Glutamatergic neuron (in vitro differentiated cells): ENCODE measurements at places on chromosomes 7 and 10.

DNA sequence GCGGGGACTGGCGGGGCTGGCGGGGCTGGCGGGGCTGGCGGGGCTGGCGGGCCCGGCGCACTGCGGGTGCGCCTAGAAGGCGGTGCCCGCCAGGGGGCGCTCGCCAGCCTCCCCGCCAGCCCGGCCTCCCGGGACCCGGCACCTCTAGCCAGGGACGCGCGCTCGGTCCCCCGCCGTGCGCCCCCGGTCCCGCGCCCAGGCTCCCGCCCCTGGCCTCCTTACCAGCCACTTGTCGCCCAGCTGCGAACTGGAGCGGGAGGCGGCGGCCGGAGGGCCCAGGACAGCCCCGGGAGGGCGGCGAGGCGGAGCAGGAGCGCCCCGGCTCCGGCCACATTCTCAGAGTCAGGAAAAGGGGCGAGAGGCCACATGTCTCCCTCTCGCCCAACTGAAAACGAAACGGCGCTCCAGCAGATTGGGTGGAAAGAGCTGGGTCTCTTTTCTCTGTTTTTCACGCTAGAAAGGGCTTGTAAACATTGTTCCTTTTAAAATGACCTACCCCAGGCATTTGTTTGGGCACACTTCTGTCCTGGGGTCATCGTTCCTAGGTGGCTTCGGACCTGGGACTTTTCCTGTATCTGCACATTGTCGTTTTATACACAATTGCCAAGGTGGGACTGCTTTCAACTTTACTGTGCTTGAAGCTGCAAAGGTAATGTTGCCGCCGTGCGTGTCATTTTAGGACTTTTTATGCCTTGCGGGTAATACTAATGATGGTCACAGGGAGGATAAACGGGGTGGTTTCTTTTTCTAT lies 378 bp upstream of the PRKCQ start:
- H3K27me3 ChIP-seq = peaks cover 2% of the 10 kb centered on the region
- peak overlapping the region; percentile 28 for H3K27ac ChIP-seq
- DNase-seq = peak; percentile 87
- no peaks in the 10 kb centered on the region for H3K36me3 ChIP-seq
- H3K4me3 ChIP-seq = peak overlapping the region; percentile 89

- no peak for DNase-seq
- H3K4me3 ChIP-seq = no peak overlapping the region
- no peaks in the 10 kb centered on the region for H3K36me3 ChIP-seq
- peaks cover 9% of the 10 kb centered on the region for H3K4me1 ChIP-seq
These were observed 84.0 kb downstream of the NRBF2 start for GRCh38 chr10:63217120-63217605.

DNA sequence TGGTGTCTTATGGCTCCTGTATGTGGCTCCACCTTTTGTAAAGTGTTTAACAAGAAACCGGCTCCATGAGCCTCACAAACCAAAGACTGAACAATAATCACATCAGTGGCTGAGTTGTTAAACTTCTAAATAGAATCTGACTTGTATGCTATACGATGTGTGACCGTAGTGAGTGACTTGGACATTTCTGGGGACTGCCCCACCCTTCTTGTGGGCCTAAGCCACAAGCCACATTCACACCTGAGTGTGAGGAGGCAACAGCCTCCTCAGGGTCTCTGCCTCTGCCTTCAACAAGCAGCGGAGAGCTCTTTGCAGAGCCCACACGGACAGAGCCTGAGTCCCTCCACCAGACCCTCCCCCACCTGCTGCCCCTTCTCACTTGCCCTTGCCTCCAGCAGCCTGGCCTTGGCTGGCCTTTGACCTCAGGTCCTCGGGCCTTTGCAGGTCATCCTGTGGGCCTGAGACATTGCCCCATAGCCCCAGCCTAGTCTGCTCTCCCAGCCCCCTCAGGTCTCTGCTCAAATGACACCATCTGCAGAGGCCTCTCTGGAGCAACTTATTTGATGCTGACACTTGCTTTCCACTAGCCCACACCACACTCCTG lies 156.8 kb upstream of the TNS3 start:
- no peak for DNase-seq
- no peak overlapping the region for H3K4me3 ChIP-seq
- peaks cover 1% of the 10 kb centered on the region for H3K27me3 ChIP-seq
- no peak overlapping the region for H3K27ac ChIP-seq

GRCh38 chr7:1666317-1666822 lies 3.7 kb upstream of the ELFN1 start:
- no peak overlapping the region for H3K27ac ChIP-seq
- peaks cover 7% of the 10 kb centered on the region for H3K4me1 ChIP-seq
- H3K36me3 ChIP-seq = no peaks in the 10 kb centered on the region
- H3K4me3 ChIP-seq = no peak overlapping the region
- no peak for DNase-seq

- no peak overlapping the region for H3K4me3 ChIP-seq
- no peak overlapping the region for H3K27ac ChIP-seq
- DNase-seq = no peak
- H3K27me3 ChIP-seq = no peaks in the 10 kb centered on the region
- H3K4me1 ChIP-seq = peaks cover 4% of the 10 kb centered on the region
These were observed 68.5 kb downstream of the CXCL12 start for GRCh38 chr10:44316187-44316921.

GRCh38 chr10:20760460-20760859 lies 136.7 kb downstream of the NEBL start:
- H3K27ac ChIP-seq = no peak overlapping the region
- peaks cover 2% of the 10 kb centered on the region for H3K27me3 ChIP-seq
- H3K4me1 ChIP-seq = no peaks in the 10 kb centered on the region
- no peak overlapping the region for H3K4me3 ChIP-seq
- no peak for DNase-seq

GRCh38 chr7:141234335-141235105 lies 160.7 kb downstream of the TMEM178B start:
- H3K4me3 ChIP-seq = no peak overlapping the region
- H3K27ac ChIP-seq = no peak overlapping the region
- H3K27me3 ChIP-seq = peaks cover 6% of the 10 kb centered on the region
- H3K4me1 ChIP-seq = peaks cover 15% of the 10 kb centered on the region
- no peaks in the 10 kb centered on the region for H3K36me3 ChIP-seq

DNA sequence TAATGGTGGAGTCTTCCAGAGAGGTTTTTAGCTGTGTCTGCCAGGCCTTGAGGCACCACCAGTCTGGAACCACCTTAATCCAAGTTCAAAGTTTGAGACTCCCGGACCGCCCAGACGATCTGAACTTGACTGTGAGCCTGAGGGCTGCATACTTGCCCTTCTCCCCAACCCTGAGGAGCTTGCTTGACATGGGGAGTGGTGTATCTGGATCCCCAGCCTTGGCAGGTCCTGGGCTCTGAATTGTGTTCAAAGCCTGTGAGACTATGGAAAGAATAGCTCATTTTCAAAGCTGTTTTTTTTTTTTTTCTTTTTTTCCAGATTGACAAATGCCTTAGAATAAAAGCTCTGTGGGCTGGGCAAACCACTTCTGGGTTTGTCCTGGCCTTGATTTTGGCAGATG lies 22.3 kb upstream of the CAMK1D start:
- no peak overlapping the region for H3K4me3 ChIP-seq
- H3K36me3 ChIP-seq = no peaks in the 10 kb centered on the region
- H3K27me3 ChIP-seq = no peaks in the 10 kb centered on the region
- H3K27ac ChIP-seq = no peak overlapping the region
- no peak for DNase-seq

DNA sequence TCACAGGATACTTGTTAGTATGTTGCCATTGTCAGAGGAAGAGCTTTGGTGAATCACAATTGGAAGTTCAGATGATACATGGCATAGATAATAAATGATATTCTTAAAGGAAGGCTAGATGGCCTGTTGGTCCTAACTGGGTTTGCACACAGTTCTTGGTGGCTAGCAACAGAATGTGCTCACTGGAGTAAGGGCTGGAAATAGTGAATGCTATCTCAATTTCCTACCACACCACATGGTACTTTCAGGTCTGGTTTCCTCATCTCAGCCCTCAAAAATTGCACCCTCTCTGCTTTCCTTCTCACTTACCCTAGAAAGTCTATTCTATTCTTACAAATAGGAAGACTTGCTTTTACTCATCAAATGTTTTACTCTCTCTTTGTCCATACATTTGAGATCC lies 622.5 kb downstream of the ANKRD7 start:
- H3K27ac ChIP-seq = no peak overlapping the region
- no peaks in the 10 kb centered on the region for H3K36me3 ChIP-seq
- no peak for DNase-seq
- no peak overlapping the region for H3K4me3 ChIP-seq
- peaks cover 1% of the 10 kb centered on the region for H3K27me3 ChIP-seq
- no peaks in the 10 kb centered on the region for H3K4me1 ChIP-seq
